ENCODE measurements at places on chromosomes 3 and 15.

DNA sequence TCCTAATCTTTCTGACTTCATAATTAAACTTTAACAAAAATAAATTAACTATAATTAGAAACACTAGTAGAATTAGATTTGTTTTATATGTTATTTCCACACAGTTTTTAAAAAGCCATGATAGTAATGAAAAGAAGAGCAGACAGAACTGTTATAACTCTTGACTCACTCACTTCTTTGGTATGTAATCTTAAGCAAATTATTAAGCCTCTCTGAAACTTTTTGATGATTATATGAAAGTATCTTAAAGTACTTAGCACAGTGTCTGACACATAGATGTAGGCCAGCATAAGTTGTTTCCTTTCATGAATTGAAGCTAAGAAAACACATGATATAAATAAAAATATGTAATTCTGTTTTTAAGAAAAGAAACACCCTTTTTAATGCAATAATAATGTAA, 123.6 kb upstream of the MLF1 start:
- no peak overlapping the region for H3K27ac ChIP-seq
- no peaks in the 10 kb centered on the region for H3K27me3 ChIP-seq
- no peak for DNase-seq
- H3K4me3 ChIP-seq, result no peak overlapping the region
- H3K36me3 ChIP-seq, result no peaks in the 10 kb centered on the region
- no peaks in the 10 kb centered on the region for H3K4me1 ChIP-seq

GRCh38 chr3:197302696-197303341, 4.4 kb upstream of the DLG1 start:
- H3K36me3 ChIP-seq, result no peaks in the 10 kb centered on the region
- H3K4me3 ChIP-seq, result no peak overlapping the region
- no peaks in the 10 kb centered on the region for H3K27me3 ChIP-seq
- H3K4me1 ChIP-seq, result peaks cover 8% of the 10 kb centered on the region
- no peak for DNase-seq

DNA sequence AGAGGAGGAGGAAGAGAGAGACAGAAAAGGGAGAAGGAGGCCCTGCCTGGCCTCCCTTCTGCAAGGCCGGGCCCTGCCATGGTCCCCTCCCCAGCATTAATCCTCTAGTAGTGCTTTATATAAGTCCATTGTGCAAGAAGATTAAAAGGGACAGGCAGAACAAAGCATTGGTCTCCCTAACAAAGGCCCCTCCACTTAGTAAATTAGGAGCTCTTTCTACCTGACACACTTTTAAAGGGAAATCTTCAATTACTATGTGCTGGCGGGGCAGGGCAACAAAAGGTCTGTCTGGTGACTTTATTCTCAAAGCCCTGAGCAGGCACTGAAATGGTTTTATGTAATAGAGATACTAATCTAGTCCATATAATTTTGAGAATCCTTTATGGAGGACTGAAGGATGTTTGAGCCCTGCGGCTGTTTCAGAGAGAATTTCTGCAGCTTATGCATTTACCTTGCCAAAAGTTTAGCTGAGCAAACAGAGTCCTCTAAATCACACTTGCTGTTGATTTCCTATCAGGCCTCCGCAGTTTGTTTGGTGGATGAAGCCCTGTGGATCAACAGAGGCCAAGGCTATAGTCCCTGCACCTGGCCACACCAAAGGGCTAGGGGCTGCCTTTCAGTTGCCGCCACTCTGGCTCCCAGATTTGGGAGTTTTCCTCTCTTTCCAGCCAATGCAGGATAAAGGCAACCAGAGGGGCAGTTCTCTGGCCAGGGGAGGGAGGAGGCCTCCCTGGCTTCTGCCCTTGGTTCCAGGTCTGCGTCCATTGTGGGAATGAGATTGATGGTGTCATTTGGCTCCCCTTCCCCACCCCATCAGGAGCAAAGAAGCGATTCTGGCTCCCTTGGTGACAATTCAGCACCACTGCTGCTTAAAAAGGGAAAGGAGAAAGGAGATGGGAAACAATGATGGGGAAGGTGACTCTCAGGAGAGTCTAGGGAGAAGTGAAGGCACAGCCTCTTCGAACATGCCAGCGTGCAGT, 148.0 kb downstream of the MEGF11 start:
- H3K27ac ChIP-seq, result no peak overlapping the region
- no peaks in the 10 kb centered on the region for H3K36me3 ChIP-seq
- H3K27me3 ChIP-seq, result no peaks in the 10 kb centered on the region

GRCh38 chr3:149810846-149811245, 2.2 kb upstream of the RNF13 start:
- H3K4me1 ChIP-seq, result peaks cover 5% of the 10 kb centered on the region
- no peaks in the 10 kb centered on the region for H3K27me3 ChIP-seq
- H3K36me3 ChIP-seq, result no peaks in the 10 kb centered on the region
- no peak overlapping the region for H3K27ac ChIP-seq
- no peak for DNase-seq
- H3K4me3 ChIP-seq, result no peak overlapping the region

DNA sequence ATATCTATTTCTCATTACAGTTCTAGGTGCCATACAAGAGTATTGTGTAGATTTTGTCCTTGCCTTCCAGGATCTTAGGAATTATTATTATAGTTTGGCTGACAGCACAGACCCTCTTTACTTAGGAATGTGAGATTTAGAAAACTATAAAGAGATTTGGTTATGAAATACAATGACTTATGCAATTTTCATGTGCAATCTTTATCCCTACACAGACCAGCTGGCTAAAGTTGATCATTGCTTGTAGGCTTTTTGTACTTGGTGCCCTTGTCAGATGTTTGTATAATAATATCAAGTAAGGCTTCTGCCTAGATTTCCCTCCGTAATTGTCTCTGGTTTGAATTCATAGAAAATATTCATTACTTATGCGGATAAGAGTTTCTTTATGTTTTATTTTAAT, 174.5 kb upstream of the GAP43 start:
- no peaks in the 10 kb centered on the region for H3K36me3 ChIP-seq
- H3K4me3 ChIP-seq, result no peak overlapping the region
- no peaks in the 10 kb centered on the region for H3K4me1 ChIP-seq
- no peaks in the 10 kb centered on the region for H3K27me3 ChIP-seq

- no peak for DNase-seq
- H3K4me1 ChIP-seq, result no peaks in the 10 kb centered on the region
- H3K4me3 ChIP-seq, result no peak overlapping the region
- no peak overlapping the region for H3K27ac ChIP-seq
- no peaks in the 10 kb centered on the region for H3K27me3 ChIP-seq
Measured at GRCh38 chr3:50171540-50172301, 16.6 kb downstream of the SEMA3F start.

GRCh38 chr3:13243586-13243985, 170.4 kb upstream of the IQSEC1 start:
- H3K27ac ChIP-seq, result no peak overlapping the region
- H3K4me3 ChIP-seq, result no peak overlapping the region
- H3K36me3 ChIP-seq, result no peaks in the 10 kb centered on the region

DNA sequence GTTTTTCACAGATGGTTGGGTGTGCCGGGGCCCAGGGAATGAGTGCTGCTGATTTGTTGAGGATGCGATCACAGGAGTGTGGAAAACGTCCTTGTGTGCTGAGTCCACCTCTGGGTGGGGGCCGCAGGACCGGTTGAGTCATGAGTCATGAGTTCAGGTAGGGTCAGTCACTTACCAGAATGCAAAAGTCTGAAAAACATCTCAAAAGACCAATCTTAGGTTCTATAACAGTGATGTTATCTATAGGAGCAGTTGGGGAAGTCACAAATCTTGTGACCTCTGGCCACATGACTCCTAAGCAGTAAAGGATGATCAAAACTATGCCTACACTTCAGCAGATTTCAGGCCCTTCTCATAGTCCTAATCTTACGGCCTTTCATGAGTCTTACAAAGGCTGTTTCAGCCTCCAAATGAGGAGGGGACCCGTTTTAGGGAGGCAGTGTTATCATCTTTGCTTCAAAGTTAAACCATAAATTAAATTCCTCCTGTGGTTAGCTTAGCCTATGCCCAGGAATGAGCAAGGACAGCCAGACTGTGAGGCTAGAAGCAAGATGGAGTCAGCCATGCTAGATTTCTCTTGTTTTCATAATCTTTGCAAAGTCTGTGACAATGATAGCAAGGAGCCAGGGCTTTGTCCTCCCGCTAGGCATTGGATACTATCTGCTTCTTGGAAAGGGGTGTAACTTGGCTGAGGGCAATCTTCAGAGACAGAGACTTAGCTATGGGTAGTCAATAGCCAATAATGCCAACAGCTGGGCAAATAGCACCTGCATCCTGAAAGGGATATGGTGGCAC, 30.6 kb upstream of the PIAS1 start:
- no peak for DNase-seq
- no peaks in the 10 kb centered on the region for H3K4me1 ChIP-seq

DNA sequence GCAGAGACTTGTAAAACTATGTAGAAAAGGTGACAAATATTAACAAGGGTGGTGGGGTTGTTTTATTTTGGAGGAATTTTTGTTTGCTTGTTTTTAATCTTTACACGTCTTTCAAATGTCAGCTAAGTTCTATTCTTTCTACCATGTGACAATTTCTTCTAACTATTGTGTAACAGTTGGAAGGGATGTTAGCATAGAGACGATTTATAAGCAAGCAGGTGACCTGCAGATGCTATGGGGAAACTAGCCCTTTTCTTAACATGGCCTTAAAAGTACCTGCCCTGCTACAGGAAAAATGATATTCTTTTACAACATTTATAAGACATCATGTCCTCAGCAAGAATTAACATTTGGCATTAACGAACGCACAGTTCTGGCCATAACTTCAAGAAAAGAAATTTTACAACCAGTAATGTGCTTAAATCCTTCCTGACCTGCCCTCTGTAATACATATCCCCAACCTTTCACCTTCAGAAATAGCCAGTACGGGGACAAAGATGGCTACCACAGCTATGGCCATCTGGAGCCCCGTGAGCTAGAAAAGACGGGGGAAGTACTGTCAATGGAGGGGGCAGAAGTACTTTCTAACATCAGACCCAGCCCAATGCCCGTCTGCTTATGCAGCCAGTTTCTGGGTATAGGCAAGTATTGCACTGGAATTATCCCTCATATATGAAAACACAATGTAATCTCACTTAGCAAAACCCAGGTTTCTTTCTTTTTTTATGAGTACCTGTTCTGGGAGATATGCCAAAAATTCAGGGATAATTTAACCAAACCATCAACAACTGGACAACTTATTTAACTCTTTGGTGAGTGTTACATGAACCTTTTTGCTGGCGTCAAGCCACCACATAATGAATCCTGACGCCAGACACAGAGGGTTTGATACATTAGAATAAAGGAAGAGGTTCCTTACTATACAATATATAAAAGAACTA, 67.7 kb upstream of the NR2F2 start:
- no peaks in the 10 kb centered on the region for H3K36me3 ChIP-seq
- DNase-seq, result no peak
- no peaks in the 10 kb centered on the region for H3K4me1 ChIP-seq
- H3K27me3 ChIP-seq, result no peaks in the 10 kb centered on the region
- H3K4me3 ChIP-seq, result no peak overlapping the region
- H3K27ac ChIP-seq, result no peak overlapping the region

DNA sequence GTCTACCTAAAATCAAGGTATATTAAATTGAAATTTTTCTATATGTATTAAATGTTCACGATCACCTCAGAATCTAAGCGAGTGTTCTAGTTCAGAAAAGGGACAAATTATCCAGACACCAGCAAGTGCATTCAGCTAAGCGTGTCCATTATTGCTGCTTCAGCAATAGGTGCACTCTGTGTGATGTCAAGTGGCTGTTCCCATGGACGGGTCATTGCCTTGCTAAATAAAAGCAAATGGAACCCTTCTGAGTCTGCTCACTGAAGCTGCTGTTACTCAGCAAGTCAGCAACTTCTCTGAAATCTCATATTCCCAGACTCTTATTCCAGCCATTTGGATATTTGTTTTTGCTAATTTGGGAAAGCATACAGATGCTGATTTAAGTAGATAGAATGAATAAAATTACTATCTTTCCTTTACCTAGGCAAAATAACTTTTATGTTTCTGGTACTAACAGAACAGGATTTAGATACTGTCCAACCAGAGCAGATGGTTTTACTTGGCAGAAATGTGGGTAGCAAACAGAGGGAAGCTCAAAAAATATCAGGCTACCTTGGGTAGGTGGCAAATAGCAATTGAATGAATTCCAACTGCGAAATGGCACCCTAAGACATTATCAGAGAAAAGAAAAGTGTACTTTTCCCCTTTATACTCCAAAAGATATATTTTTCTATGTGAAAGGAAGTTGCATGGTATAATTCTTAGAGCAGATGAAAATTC, 407.0 kb downstream of the GAP43 start:
- H3K4me1 ChIP-seq, result no peaks in the 10 kb centered on the region
- H3K4me3 ChIP-seq, result no peak overlapping the region
- no peak for DNase-seq
- H3K27me3 ChIP-seq, result no peaks in the 10 kb centered on the region

- no peak overlapping the region for H3K27ac ChIP-seq
- H3K4me3 ChIP-seq, result no peak overlapping the region
- no peaks in the 10 kb centered on the region for H3K4me1 ChIP-seq
- H3K27me3 ChIP-seq, result no peaks in the 10 kb centered on the region
- H3K36me3 ChIP-seq, result no peaks in the 10 kb centered on the region
Measured at GRCh38 chr3:152496716-152497115, 228.0 kb downstream of the MBNL1 start.

DNA sequence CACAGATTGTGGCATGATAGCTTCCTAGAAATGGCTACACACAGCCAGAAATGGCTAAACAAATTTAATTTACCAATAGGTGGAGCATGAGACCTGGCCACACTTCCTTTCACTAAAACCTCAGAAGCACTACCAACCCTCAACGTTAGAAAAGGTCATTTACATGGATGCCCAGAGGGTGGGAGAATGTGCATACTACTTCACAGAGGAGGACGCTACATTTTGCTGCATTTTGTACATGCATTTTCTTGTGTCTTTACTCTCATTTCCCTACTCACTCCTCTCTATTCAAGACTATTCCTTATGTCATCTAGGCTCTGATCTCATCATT, 40.1 kb downstream of the C2CD4B start:
- no peak overlapping the region for H3K4me3 ChIP-seq
- DNase-seq, result no peak
- H3K36me3 ChIP-seq, result no peaks in the 10 kb centered on the region
- no peaks in the 10 kb centered on the region for H3K27me3 ChIP-seq
- peak overlapping the region; percentile 47 for H3K27ac ChIP-seq
- peaks cover 11% of the 10 kb centered on the region for H3K4me1 ChIP-seq

- no peaks in the 10 kb centered on the region for H3K27me3 ChIP-seq
- no peak for DNase-seq
- no peak within 1 kb of the TSS for H3K4me3 ChIP-seq
- no peaks in the 10 kb centered on the region for H3K36me3 ChIP-seq
Measured at GRCh38 chr3:24494618-24495325, at the start of gene THRB. THRB (minus strand) TSS chr3:24494850.

DNA sequence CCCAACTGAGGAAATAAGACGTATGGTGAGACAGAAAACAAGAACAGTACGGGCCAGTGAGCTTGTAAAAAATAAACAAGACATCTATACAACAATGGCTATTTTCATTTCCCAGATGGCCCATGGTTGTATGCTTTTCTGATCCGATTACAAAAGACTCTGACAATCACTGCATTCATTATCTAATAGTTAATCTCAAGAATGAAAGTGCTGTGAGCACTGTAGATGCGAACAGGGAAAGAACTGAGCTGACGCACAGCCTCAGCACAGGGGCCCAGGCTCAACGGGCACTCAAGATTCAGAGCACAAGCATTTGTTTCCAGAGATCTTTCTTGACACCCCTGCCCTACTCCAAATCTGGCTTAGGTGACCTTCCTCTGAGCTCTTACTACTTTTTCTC, 6.9 kb downstream of the MTMR10 start:
- no peak overlapping the region for H3K4me3 ChIP-seq
- no peak overlapping the region for H3K27ac ChIP-seq
- no peak for DNase-seq
- H3K36me3 ChIP-seq, result peaks cover 6% of the 10 kb centered on the region

GRCh38 chr15:29554531-29554930, 267.7 kb downstream of the TJP1 start:
- DNase-seq, result no peak
- no peaks in the 10 kb centered on the region for H3K36me3 ChIP-seq
- H3K27me3 ChIP-seq, result no peaks in the 10 kb centered on the region
- H3K27ac ChIP-seq, result no peak overlapping the region
- no peaks in the 10 kb centered on the region for H3K4me1 ChIP-seq
- H3K4me3 ChIP-seq, result no peak overlapping the region

Measured in effector memory CD4-positive, alpha-beta T cell (primary cell).